ENCODE measurements at places on chromosomes 4 and X.

DNA sequence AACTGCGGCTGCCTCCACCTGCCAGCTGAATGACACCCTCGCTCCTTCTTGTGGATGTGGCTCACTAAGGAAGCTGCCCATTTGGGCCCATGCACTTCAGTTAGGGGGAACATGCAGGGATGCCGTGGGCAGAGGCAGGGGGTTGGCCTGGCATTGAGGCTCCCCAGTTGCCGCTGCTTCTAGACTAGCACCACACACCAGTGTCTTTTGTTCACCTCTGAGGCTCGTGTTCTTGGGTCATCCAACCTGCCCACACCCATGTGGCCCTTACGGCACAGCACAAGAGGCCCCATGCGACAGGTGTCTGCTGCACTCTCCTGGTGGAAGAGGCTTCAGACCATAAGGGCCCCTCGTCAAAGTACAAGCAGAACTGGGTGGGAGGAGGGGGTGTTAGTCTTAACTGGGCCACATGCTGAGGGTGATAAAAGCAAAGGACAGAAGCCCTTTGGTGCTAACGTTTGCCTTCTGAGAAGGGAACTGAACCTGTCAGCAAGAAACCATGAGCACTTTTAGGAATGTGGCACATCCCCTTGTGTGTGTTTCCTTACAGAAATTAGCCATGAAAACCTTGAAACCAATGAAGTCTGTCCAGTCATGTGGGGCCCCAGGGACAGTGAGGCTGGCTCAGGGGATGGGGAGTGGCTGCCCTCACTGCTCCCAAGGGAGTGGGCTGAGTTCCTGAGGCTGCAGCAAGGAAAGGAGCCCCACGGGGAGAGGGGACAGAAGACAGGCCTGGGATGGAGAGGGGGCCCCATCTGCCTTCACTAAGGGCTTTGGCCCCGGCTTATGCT is 39.2 kb downstream of the MAP7D3 start:
- ATAC-seq, result no peak

GRCh38 chrX:10654960-10655359 is 34.6 kb upstream of the MID1 start:
- no peak for ATAC-seq

DNA sequence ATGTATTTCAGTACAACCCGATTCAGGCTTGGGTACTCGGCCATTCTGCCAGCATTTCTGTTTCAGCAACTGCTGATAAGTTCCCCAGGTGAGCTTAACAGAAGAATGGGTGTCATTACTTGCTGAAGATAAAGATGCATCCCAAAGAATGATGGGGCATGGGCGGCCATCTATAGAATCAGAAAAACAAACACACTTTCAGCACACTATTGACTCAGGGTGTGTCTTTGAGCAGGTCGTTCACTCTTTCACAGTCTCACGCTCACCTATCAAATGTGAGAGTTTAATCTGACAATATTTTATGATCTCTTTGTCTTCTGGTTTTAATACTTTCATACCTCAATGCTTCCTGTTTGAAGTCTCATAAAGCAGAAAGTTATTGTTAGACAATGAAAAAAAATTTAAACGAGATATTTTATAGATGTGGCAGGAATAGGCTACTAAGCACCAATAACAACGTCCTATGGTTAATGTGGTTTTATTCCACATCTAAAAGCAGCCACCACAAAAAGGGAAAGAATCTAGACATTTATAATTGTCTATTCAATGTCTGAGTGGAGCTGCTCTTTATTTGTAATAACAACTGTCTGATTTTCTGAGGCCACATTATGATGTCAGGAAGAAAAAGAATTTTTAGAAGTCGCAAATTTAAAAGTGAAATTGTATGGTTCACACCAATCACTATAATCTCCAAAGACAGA is 17.0 kb downstream of the GASK1B start:
- no peak for ATAC-seq

GRCh38 chr4:102439236-102439614 is 61.9 kb upstream of the NFKB1 start:
- no peak for ATAC-seq

- ATAC-seq, result no peak
Measured at GRCh38 chr4:10098780-10099160, 17.8 kb downstream of the WDR1 start.

- ATAC-seq, result no peak
Measured at GRCh38 chr4:13920901-13921300, 293.4 kb upstream of the BOD1L1 start.
